Progenitor cell of endocrine pancreas (in vitro differentiated cells): ENCODE measurements at places on chromosomes 6 and 20.

DNA sequence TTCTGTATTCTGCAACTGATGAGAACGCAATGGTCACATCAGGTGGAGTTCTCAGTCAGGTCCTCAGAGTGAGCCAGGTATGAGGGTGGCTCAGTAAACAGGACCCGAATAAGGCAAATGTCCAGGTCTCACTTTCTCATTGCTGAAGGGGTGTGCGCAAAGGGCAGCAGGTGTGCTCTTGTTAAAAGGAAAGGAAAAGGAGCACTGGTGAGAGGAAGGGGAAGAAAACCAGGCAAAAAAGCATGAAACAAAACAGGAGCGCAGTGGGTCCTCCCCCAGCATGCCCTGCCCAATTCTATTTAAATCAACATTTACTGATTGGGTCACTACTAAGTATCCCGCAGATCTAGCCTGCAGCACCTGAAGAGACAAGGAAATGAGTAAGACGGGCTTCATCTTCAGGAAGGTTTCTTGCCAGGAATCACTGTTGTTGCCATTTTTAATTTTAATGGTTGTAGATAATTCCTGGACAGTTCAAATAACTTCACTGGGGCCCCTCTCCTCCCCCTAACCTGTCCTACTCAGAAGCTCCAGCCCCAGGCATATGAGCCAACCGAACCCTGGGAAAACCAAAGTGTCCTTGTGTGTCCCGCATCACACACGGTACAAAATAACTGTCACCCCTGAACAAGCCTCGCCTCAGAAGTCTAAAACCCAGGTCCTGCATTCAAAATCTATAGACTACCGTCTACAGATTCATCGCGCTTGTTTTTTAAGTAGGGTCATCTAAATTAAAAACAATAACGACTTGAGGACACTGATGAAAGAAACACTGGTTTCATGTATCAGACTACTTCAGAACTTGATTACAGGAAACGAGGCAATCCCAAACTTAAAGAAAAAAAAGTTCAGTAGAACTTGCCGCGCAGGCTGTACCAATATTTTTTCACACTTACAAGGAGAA, 980 bp downstream of the MBOAT1 start:
- DNase-seq: no peak

- DNase-seq: no peak
These were observed 48.2 kb downstream of the IRF4 start for GRCh38 chr6:439641-440167.

GRCh38 chr20:57395111-57395966, 4.1 kb downstream of the RBM38 start:
- no peak for DNase-seq

DNA sequence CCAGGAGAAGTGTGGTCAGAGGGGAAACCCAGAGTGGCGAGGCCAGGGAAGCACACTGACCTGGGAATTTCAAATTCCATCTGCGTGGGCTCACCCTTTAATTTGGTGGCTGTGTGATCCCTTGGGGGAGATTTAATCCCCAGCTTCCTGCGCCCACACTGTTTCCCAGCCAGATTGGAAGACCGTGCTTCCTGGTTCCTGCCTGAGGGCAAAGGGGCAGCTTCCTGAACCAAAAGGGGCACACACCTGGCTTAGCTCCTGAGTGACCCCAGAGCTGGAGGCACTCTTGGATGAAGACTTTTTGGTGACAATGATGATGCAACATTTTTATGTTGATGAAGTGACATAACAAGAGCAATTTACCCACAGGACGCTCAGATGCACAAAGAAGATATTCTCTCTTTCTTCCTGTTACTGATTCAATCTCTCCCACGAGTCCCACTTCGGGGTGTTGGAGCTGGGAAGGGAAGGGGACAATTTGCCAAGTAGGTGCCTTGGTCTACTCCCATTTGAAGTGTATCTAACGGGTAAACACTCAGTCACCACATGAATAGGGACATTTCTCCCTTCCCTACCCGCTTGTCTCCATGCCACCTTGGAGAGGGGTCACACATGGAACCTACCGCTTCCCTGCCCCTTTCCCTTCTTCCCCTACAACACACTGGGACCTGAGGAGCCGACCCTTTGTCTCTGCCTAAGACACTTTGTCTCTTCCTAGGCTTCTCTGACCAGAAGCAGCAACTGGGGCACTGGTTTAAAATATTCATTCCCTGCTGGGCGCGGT, 28.6 kb upstream of the CDKN1A start:
- DNase-seq: no peak

DNA sequence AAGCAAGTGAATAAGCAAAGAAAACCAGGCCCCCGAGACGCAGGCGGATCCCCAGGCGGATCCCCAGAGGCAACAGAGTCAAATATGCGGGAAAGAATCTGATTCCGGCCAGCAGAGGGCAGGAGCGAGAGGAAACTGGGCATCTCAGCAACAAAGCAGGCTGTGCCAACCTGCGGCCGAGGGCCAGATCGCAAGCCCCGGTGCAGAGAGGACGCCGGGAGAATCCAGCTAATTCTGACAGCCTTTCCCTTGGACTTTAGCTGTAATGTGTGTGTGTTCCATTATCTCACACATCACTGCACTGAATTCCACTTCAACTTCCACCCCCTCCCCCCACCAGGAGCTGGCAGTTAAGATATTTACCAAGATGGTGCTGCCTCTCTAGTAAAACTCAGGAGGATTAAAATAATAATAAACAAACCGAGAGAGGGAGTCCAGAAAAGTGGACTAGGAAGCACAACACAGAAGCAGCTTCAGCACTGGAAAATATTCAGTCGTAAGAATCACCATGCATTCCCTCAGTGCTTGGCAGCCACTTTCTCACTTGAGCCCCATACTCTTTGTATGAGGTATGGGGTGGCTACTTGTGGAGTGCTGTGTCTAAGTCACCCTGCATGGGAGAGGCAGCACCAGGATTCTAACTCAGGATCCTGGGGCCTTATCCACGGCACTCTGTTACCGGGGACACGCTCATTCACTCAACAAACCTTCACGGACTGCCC, 66.2 kb upstream of the SNX9 start:
- DNase-seq: peak; percentile 77

- no peak for DNase-seq
These were observed 277.7 kb upstream of the RIMS1 start for GRCh38 chr6:71608646-71609045.

DNA sequence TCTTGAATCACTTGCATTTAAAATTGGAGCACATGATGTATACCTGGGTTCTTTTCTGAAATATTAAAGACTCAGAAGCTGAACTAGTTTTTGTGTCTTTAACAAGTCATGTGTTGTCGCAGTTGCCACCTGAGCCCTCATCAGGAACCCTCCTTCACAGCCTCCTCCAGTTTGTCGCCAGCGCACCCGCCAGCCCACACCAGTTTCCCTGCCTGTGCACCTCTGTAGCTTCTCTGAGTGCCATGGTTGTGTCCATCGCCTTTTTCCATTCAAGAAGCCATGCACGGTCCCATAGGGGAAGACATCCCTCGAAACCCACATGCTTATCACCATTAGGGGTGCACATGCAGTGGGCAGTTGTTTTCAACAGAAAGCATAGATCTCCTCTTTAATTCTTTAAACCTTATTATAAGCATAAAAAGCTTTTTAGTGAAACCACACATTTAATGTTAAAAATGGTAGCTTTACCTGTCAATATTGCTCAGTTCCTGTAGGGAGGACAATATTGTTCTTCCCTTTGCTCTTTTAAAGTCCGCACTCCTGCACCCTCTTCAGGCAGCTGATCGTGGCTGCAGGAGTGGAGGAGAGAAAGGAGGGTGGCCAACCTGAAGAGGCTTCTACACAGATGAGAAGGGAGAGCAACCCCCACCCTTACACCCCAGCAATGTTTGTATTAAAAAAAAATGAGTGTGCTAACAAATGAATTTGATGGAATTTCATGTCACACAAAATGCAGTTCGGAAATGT, 121.9 kb downstream of the CFAP61 start:
- DNase-seq: no peak

DNA sequence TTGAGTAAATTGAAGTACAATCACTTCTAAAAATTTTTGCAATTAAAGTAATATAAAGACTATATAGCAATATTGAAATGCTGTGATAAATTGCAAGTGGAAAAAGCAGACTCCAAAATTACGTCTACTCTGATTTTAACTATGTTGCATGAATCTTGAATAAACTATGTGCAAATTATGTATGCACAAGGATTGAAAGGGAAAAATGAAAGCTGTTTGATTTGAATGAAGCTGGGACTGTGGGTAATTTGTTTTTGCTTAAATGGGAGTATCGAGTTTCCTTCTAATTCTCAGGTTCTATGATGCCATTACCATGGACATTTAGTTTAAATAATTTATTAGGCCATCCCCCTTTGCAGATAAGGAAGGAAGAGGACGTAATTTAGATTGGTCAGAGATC, 198.7 kb upstream of the MYLIP start:
- no peak for DNase-seq

GRCh38 chr20:1163105-1163504, 21.7 kb downstream of the TMEM74B start:
- no peak for DNase-seq
